Stimulated activated CD4-positive, alpha-beta T cell treated with anti-CD3 and anti-CD28 coated beads, Interleukin-4, amount 100 ng/mL, for 24 hours (primary cell): ENCODE measurements at places on chromosomes 3 and 15.

DNA sequence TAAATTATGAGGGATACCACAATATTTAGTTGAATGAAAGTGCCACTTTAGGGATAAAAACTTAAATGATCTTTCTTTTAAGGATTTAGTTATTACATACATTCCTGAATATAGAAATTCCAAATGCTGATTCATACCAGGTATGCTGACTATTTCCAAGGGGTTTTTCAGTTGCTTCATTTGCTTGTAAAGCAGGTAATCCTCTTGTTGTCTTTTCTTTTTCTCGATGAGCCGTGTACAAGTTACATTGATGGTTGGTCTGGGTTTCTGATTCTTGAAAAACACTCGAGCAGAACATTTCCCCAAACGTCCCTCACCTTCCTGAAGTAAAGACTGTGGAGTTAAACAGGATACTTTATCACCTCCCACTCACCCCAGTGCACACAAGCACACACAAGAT, 21.7 kb downstream of the RARRES1 start:
- DNase-seq: no peak

DNA sequence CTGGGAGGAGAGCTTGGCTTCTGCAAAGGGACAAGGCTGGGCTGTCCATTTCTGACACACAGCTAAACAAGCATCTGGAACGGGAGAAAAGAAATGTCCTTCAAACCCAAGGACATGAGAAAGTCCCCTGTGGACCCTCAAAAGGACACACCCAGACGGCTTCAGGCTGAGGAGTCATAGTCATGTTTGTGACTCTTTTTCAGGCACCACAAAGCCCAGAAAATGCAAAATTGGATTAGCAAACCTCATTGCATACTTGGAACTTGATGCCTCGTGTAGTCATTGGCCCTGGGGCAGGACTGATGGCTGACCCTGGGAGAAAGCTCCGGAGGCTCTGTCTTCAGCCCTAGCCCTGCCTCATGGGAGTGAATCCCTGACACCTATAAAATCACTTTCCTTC, 21.5 kb downstream of the FAM174B start:
- DNase-seq: no peak

- no peak for DNase-seq
These were observed 19.0 kb downstream of the MESD start for GRCh38 chr15:80970658-80971057.

DNA sequence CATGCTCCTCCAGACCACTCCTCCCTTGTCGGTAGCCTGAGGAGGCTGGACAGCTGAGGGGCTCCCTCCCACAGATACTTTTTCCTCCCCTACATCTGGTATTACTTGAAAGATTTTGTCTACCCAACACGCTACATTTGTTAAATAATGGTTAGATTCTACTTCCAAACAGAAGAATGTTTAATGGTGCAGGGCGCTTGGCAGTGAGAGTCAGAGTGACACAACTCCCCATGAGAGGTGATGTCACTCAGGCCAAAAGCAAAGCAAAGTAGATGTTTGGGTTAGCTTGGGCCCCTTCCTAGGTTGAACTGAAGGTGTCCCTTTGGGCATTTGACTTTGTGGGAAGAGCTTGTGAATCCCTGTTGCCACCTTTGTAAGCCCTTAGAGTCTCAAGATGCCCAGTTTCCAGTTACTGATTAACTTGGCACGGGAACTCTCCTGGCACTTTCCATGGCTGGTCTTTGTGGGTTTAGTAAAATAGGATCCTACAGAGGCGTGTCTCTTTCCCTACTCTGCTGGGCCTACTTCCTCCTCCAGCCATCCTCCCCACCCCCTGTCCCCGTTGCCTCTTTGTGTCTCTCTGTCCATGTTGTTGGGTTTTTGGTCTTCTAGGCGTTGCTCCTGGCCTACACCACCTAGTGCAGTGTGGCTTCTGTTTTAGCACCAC, 5.6 kb downstream of the LIMD1 start:
- DNase-seq: no peak

DNA sequence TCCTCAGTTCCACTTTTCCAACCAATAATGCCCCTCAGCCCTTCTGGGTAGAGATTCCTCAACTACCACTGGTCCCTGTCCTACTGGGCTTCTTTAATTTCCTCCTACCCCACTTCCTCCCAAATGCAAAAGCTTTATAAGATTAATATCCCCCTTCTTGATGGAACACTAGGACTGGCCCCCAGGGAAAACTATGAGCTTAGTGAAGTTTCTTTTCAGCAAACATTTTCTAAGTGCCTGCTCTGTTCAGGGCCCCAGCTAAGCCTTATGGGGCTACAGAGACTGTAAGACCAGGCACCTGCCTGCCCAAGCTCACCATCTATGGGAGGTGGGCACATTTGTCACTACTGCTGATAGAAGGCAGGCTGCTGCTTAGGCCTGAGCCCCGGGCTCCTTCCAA, 79.4 kb downstream of the RPLP1 start:
- no peak for DNase-seq

DNA sequence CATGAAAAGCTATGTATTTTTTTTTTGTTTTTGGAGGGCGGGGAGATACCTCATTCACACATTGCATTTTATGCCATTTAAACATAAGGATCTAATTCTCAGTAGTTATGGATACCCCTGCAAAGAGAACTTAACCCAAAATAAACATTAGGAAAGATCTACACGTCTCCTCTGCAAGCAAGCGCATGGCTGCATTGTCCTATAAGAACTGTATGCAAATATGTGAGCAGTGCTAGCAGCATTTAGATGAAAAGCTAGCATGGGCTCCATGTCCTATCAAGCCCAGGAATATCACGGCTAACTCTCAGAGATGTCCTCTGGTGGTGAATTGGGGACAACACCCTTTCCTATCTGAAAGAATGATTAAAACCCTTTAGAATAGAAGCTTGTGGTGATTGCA, 292.8 kb downstream of the MEX3B start:
- DNase-seq: no peak

DNA sequence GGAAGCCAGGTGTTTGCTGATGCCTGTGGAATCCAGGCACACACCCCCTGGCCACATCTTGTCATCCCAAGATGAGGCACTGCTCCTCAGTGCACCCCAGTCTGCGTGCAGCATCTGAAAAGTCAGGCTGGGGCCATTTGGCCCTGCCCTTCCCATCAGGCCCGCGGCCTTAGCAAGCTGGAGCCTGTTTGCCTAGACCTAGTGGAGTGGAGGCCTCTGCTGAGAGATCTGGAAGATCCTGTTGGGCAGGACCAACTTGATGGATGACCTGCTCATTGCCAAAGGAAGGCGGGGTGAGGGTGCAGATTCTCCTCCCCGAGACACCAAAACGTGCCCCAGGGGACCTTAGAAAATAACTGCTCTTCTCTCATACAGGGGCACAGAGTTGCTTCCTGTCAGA, 220.2 kb downstream of the SHQ1 start:
- no peak for DNase-seq

DNA sequence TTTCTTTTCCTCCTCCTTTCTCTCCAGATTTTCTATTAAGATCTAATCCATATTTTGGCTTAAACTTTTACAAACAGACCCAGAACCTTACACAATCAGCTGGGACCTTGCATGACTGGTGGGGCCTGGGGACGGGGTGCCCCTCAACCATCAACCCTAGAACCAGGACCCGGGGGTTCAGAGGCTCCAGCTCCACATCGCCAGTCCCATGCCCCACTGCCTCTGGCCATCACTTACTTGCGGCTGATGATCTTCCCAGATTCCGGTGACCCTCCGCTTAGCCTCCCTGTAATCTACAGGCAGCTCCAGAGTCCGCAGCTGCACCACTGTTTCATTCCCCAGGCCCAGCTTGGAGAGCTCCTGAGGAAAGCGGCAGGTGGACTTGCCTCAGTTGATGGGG, 36.8 kb downstream of the PGPEP1L start:
- no peak for DNase-seq

- DNase-seq: peak; percentile 27
These were observed 131.6 kb downstream of the AQP9 start for GRCh38 chr15:58269455-58270414.

DNA sequence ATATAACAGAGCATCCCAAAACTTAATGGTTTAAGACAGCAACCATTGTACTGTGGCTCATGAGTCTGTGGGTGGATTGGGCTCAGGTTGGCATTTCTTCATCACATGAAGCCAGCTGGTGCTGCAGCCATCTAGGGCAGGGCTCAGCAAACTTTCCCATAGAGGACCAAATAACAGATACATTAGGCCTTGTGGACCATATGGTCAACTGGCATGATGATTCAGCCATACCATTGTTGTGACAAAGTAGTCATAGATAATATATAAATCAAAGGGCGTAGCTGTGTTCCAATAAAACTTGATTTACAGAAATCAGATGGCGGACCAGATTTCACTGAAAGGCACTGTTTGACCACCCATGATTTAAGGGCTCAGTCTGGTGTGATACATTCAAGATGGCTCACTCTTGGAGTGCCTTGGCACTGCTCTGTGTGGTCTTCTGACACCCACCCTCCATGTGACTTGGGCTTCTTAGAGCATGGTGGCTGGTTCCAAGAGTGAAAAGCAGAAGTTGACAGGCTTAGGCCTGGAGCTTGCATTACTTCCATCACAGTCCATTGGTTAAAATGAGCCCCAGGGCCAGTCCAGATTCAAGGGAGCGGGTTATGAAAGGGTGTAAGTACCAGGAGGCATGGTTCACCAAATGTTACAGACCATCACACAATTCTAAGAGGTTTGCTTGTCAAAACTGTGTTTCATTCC, 40.8 kb upstream of the BHLHE40 start:
- DNase-seq: no peak

DNA sequence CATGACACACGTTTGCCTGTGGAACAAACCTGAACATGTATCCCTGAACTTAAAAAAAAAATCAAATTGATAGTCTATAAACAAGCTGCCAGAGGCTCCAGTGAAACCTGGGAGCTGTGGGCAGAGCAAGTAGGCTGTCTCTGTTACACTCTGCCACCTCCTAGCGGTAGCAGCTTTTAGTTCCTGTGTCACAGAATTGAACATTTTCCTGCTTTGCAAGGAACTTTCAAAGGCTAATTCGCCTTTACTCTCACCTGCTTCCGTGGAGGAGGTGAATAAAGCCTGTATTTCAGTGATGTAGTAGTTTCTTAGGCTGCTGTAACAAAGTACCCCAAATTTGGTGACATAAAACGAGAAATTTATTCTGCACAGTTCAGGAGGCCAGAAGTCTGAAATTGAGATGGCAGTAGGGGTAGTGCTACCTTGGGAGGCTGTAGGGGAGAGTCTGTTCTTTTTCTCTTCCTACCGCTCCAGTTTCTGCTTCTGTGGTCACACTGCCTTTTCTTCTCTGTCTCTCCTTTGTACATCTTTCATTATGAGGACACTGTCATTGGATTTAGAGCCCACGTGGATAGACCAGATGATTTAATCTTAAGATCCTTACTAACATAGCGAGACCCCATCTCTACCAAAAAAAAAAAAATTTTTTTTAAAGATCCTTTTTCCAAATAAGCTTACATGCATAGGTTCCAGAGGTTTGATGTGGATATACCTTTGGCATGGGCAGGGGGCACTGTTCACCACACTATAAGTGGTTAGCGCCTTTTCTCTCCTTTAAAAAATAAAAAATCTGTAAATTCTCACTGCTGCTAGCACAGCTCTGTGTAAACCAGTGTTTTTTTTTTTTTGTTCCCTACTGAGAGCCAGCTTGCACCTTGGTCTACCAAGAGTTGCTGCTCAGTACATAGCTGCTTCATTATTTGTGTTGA, 25.3 kb downstream of the FBXO22 start:
- no peak for DNase-seq

DNA sequence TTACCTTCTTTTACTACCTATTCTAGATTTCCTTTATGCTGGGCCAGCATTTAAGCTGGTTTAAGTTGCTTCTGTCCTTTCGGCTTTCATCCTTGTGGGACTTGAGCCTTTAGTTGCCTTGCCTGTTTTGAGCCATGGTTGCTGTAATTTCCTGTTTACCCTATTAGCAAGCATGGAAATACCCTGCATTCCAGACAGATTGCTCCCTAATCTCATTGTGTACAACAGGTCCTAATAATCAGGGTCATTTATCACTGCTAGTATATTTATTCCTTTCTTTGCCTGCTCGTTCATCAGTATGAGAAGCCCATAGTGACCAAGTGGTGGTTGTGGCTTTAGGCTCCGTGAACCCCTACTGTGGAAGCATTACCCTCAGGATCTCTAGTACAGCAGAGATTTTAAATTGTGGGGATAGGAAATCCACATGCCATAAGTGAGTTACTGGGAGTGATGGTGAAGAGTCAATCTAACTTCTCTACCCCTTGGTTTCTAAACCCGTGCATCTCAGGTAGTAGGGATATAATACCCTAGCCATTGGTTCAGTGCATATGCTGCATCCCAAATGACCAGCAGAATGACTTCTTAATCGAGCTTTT, 31.9 kb downstream of the NCK1 start:
- no peak for DNase-seq

DNA sequence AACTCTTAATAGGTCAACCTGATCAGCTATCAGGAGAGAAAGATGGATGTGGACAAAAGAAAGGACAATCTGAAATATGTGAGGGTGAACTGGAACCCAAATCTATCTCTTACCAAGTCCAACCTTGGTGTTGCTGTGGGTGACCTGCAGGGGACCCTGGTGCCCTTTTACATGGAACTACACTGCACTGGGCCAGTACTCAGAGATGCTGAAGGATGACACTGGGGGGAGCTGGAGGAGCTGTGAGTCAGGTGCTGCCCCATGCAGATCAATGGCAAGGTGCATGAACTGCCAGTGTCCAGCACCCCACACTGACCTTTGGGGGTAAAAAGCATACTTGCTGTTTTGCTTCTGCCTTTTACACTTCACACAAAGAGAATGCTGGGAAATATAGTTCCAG, 55.6 kb upstream of the TBC1D5 start:
- DNase-seq: no peak

GRCh38 chr3:66478960-66479359, 21.9 kb downstream of the LRIG1 start:
- no peak for DNase-seq

DNA sequence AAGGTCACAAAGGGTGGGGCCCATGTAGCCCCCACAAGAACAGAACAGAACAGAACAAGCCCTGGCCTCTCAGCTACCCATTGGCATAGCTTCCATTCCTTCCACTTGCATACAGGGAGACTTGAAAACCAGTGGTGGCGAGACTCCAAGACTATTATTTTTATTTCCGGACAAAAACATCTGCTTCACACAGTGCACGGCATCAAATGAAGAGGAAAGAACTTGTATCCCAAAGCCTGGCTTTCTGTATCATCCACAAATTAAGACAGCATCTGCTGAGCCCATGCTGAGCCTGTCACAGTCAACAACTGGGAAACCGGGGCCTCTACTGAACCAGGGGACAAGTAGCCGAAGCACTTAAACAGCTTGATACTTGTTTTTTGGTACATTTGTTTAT, 56.0 kb downstream of the CLEC3B start:
- no peak for DNase-seq

- no peak for DNase-seq
These were observed 195.6 kb downstream of the ZBBX start for GRCh38 chr3:167184511-167184910.

GRCh38 chr3:32483772-32484171, 18.9 kb downstream of the CMTM6 start:
- DNase-seq: no peak
